RPMI8226 (cell line): ENCODE measurements at places on chromosomes 4 and X.

DNA sequence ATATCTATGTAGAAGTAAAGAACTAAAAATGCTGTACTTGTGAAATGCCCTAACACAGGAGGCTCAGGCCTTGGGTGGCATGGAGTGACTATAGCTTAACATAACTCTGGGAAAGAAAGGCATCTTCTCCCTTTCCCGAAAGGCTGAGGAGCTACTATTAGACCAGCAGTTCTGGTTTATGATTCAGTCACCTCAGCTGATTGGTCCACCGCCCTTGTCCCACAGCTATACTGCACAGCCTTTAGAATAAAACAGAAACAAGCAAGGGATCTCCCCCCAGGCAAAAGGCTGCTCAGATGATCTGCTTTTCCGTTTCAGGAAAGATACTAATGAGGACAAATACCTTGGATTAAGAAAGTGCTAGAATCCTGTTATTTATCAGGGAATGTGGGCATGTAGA lies 171.3 kb downstream of the SNCA start:
- no peak for DNase-seq

GRCh38 chrX:125306335-125306866 lies 13.3 kb upstream of the TEX13C start:
- DNase-seq = no peak

DNA sequence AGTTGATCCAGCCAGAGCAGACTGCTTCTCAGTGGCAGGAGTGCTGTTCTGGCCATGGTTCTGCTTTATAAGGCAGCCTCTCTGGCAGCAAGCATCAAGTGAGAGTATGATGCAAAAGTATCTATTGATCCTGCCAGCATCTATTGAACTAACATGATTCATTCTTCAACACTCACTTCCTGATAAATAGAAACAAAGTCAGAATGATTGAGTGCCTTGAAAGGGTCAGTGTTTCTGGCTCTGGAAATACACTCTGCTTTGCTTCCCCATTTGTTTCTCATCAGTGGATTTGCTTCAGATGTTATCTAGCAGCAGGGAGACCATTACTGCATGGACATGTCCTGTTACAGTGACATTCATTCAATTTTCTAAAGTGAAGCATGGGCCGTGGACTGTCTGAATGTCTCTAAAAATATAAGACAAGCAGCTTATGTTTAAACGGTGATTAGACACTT lies 66.2 kb upstream of the FRAS1 start:
- no peak for DNase-seq

GRCh38 chr4:182699795-182700194 lies 217.4 kb downstream of the DCTD start:
- DNase-seq = no peak

- no peak for DNase-seq
Measured at GRCh38 chr4:7815562-7815961, 124.1 kb downstream of the AFAP1 start.

DNA sequence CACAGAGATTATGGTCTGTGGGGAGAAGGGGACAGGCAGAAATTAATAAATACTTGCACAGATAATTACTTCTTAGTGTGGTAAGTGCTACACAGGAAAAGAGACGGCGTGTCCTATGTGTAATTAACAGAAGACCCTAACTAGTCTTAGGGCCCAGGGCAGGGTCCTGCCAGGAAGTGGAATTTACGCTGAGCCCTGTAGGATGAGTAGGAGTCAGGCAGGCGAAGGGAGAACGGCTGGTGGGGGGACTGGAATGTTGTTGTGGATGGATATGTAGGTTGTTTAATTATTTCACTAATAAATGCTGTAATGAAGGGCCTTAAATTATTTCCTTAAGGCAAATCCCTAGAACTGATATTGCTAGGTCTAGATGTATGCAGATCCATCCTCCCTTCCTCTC lies 26.7 kb upstream of the MFAP3L start:
- DNase-seq = no peak

DNA sequence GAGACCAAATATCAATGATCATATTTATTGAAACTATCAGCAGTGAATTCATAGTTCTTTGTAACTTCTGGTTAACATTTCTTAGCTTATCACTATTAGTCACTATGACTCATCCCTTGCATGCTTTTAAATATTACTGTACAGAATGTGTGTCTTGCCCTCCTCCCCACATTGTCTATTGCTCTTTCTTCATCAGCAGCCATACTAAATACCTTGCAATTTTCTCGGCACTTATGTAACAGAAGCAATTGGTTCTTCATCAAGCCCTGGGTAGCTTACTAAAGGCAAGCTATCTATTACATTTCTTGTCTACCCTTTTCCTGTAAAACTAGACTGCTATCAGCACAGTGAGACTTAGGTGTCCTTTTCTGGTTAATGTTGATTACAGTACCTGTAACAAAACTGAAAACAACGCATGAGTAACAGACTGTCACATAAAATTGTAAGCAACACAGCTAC lies 8.2 kb downstream of the KLHL4 start:
- DNase-seq = no peak

DNA sequence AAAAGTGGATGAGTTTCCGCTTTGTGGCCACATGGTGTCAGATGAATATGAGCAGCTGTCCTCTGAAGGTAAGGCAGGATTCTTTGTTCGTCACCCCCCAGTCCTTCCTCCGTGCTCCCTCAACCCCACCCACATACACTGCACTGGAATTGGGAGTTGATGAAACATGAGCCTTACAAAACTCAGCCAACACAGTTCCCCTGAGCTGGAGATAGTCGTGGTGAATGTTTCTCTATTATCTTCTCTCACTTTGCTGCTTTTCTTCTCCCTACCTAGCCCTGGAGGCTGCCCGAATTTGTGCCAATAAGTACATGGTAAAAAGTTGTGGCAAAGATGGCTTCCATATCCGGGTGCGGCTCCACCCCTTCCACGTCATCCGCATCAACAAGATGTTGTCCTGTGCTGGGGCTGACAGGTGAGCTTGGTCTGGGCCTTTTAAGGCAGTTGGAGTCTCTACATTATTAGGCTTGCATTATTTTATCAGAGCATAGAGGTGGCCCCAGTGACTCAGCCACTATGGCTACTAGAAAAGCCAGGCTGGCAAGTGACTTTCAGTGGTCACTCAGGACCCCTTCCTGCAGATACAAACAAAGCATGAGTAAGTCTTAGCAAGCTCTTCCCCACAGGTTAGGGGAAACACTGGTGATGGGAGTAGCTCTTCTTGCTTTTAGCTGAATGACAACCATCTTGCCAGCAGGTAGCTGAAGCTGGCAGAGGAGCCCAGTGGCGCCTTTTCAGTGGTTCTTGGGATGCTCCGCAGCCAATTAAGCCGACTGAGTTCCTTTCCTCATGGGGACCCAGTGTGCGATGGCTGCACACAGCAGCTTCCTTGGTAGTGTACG lies 1.6 kb downstream of the RPL10 start:
- no peak for DNase-seq

DNA sequence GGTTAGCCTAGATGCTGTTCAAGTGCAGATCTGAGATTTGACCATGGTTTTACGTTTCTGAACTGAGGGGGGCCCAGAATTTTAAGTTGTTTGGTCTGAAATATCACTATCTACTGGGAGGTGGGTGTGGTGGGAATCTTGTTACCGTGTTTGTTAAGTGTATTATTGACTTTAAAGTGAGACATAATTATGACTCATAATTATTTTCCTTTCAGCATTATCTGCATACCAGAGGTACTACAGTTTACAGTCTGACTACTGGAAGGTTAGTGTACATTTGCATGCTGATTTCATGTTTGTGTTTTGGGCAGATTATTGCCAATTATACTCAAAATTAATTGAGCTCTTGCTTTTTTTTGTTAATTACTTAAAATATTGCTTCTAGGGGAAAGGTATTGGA lies 101.5 kb downstream of the KDM6A start:
- DNase-seq = no peak

DNA sequence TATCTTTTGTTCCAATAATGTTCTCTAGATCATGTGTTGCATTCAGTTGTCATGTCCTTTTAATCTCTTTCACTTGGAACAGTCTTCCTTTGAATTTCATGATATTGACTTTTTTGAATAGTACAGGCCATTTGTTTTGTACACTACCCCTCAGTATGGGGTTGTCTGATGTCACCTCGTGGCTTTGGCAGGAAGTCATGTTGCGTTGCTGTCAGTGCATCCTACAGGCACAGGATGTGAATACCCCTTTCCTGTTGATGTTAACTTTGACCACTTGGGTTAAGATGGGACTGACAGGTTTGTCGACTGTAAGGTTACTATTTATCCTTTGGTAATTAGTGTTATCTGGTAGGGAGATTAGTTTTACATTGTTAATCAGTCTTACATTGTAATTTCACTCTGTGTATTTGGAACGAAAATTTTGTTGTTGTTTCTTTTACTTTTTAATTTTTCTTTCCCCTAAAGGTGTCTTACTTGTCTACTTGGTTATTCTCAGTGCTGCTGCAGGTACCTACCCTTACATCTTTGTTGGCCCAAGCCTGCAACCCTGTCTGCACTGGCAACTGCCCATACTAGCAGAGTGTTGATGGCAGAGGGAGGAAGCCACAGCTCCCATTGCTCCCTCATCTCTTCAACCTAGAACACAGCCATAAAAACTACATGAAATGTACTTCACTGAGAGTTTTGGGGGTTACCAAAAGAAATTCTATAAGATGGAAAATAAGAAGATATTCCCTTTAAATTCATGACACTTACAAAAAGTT lies 14.7 kb upstream of the ATP8A1 start:
- no peak for DNase-seq

DNA sequence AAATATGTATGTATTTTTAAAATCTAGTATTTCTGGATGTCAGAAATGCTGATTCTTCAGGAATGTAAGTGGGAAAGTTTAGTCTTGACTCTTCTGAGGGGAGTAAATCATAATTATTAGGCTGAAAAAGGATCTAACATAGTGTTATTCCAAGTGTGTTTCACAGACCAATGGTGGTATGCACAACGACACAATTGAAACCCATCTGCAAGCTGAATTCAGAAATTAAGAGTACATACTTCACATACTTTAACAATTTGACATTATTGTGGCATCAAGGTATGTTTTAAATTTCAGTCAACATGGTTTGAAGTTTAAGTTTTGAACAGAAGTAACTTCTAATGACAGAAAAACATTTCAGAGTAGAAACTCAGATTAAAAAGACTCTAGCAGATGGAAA lies 236.7 kb downstream of the SLC7A11 start:
- no peak for DNase-seq

DNA sequence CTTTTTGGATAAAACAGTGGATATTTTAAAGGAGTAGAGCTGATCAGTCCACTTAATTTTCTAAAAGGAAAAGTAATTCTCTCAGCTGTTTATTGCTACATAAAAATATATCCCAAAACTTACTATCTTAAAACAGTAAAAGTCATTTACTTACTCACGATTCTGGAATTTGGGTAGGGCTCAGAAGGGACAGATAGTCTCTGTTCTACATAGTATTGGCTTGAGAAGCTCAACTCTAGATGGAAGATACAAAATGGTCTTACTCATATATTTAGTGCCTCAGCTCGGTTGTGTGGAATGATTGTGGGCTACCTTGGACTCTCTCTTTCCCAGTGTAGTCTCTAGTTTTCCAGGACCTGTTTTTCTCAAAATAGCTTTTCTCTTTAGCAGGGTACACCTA lies 691.5 kb upstream of the POU3F4 start:
- no peak for DNase-seq

- no peak for DNase-seq
Measured at GRCh38 chr4:33071535-33071934, 2351.4 kb downstream of the PCDH7 start.

DNA sequence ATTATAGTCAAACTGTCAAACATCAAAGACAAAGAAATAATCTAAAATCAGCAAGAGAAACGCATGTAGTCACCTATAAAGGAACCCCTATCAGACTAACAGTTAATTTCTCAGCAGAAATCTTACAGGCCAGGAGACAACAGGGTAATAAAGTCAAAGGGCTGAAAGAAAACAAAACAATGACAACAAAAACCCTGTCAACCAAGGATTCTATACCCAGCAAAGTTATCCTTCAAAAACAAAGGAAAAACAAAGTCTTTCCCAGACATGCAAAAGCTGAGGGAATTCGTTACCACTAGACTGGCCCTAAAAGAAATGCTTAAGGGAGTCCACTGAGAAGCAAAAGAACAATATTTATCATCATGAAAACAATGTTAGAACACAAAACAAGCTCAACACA lies 22.1 kb downstream of the TMEM154 start:
- no peak for DNase-seq

- no peak for DNase-seq
Measured at GRCh38 chr4:110106931-110107296, 91.5 kb downstream of the ELOVL6 start.

- DNase-seq = no peak
Measured at GRCh38 chr4:111602848-111603247, 542.4 kb upstream of the FAM241A start.

- no peak for DNase-seq
Measured at GRCh38 chr4:182914357-182914756, 2.8 kb downstream of the DCTD start.

- DNase-seq = no peak
Measured at GRCh38 chr4:17544831-17545234, 29.9 kb downstream of the CLRN2 start.

- no peak for DNase-seq
Measured at GRCh38 chr4:19945979-19946380, 305.7 kb upstream of the SLIT2 start.

GRCh38 chr4:80798082-80798481 lies 232.4 kb upstream of the BMP3 start:
- no peak for DNase-seq

DNA sequence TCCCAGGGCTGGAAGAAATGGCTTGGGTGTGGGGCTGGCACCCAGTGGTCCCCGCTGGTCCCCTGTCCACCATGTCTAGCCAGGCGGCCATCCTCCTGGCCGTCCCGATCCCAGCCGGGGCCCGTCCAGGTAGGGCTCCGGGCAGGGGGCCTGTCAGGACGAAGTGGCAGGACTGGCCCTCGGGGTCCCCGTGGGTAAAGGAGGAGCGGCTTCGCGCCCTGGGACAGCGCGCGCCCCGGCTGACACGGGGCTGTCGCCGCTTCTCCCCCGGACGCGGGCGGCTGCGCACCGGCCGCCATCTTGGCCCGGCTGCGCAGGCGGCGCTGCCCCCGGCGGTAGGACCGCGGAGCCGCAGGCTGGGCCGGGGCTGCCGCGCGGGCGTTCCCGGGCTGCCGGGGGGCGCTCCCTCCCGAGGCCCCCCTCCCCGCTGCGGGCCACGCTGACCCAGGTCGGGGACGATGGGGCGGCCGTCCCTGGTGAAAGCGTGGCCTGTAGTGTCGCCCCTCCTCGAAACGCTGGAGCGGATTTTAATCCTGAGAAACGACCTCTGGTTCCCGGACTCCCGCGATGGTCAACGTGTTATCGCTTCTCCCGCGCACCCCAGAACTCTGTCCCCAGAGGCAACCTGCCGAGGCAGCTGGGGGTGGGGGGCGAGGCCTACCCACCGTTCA lies 60.4 kb upstream of the BCOR start:
- DNase-seq = peak; percentile 65

GRCh38 chr4:121656269-121656641 lies 40.5 kb downstream of the ANXA5 start:
- DNase-seq = peak; percentile 30
